ENCODE measurements at places on chromosomes 1 and 21. TPM values are rescaled to one million over a fixed set of nuclear protein-coding genes. Genes with fewer than 3 reads are reported as not detected.

DNA sequence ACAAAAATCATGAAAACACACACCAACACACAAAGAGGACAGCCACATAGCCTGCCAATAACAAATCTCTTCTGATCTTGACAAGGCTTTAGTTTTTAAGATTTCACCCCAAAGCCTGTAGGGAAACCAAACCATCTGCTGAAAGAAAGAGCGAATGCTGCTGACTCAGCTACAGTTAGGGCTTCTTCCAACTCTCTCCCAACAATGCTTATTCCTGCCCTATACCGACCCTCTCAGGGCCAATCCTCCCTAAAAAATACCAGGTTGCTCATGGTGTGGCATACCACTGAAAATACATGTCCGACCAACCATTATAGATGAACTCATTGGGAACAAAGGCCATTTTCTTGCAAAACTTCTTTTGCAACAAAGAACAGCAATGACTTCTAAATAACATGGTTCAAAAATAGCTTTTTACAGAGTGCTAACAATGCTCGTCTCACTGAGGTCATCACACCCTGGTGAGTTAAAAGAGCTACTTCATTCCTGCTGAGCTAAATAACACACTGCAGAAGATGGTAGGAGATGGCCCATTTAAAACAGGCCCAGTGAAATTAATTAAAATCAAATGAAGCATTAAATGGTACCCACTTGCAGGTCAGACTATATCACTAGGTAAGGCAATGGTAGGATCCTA, 86.1 kb downstream of the KIAA0319L start:
- no peak overlapping the region for H3K27ac ChIP-seq
- DNase-seq = no peak
- H3K27me3 ChIP-seq = no peaks in the 10 kb centered on the region
- H3K4me1 ChIP-seq = no peaks in the 10 kb centered on the region

- no peak overlapping the region for H3K4me3 ChIP-seq
- no peak overlapping the region for H3K27ac ChIP-seq
- no peaks in the 10 kb centered on the region for H3K4me1 ChIP-seq
- no peaks in the 10 kb centered on the region for H3K36me3 ChIP-seq
Observed at GRCh38 chr1:30738040-30738714, 14.8 kb upstream of the MATN1 start.

DNA sequence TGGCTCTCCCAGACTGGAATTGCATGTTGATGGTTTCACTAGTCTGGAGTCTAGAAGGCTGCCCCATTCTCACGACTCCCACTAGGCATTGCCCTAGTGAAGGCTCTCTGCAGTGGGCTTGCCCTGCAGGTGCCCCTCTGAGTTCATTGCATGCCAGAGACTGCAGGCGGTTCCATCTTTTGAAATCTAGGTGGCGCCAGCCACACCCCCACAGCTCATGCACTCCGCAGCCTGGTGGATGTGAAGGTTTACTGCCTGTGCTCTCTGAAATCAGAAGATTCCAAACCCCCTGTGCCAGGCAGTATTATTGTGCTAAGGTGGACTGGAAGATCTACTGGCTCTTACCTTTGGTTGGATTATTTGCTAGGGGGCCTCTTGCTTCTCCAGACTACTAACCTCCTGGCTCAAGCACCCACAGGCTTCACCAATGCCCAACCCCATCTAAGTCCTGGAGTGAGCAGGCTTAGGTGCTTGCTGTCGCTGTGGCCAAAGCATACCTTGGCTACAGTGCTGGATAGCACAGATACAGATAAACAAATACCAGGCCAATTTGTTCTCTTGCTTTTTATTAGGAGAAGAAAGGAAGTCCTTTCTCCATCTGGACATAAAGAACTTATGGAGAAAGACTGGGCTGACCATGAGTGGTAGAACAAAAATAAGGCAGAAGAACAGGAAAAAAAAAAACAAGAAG, 83.5 kb upstream of the SIM2 start:
- H3K4me3 ChIP-seq = no peak overlapping the region
- peaks cover 3% of the 10 kb centered on the region for H3K27me3 ChIP-seq
- no peaks in the 10 kb centered on the region for H3K36me3 ChIP-seq
- no peak for DNase-seq

Gene GJA9
- total RNA-seq = not detected

Gene NPR1
- total RNA-seq = 116 TPM
